ENCODE measurements at places on chromosomes 6 and 20.

DNA sequence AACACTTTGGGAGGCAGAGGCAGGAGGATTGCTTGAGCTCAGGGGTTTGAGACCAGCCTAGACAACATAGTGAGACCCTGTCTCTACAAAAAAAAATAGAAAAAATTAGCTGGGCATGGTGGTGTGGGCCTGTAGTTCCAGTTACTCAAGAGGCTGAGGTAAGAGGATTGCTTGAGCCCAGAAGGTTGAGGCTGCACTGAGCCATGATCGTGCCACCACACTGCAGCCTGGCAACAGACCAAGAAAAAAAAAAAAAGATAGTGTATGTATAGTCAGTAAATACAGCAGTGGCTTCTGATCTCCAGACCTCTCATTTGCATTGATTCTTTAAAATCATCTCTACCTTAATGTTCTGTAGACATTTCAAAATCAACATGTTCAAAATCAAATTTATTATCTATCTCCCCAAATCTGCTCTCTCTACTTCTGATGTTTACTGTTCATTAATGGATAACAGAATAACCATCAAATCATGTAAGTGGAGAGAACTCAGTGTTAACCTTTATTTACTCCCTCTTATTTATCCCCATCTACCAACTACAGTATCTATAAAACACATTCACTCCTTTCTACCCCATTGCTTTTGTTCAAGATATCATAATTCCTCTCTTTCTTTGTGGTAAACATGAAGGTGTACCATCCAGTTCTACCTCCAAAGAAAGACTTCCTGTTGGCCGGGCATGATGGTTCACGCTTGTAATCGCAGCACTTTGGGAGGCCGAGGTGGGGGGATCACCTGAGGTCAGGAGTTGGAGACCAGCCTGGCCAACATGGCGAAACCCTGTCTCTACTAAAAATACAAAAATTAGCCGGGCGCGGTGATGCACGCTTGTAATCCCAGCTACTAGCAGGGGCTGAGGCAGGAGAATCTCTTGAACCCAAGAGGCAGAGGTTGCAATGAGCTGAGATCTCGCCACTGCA, 7.7 kb downstream of the PROCR start:
- no peak for DNase-seq

GRCh38 chr20:50110141-50111047, 2.6 kb downstream of the UBE2V1 start:
- DNase-seq: peak; percentile 83

DNA sequence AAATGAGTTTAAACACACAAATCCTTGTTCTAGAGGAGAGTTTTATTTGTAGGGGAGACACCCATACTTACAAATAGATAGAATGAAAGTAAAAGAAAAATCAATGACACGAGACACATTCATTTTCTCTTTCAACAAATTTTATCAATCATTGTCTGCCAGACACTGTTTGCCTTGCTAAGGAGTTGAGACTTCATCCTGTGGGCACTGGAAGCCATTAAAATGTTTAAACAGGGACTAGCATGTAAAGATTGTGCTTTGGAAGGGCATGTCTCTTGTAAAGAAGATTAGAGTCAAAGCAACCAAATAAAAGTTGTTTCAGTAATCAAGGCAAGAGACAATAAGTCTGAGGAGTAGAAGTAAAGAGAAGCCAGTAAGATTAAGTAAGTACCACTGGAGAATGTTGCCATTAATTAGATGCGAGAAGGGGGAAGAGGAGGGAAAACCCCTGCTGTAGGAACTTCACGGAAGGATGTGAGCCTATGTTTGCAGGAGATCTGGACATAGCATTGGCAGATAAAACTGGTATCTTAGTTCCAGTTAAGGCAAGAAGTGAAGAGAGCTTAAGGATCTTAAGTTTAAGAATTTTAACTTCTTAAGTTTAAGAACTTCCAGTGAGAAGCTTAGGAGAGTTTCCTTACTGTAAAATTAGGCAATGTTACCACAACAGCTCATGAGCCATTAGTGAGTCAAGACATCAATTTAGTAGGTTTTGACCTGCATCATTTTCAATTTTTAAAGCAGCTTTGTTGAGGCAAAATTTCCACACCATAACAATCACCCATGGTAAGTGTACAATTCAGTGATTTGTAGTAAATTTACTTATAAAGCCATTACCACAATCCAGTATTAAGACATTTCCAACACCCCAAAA, 117.0 kb upstream of the UST start:
- DNase-seq: no peak

- no peak for DNase-seq
Observed at GRCh38 chr6:133240511-133241085, 559 bp upstream of the EYA4 start.

- DNase-seq: no peak
Observed at GRCh38 chr6:11288065-11288464, 55.6 kb upstream of the NEDD9 start.

DNA sequence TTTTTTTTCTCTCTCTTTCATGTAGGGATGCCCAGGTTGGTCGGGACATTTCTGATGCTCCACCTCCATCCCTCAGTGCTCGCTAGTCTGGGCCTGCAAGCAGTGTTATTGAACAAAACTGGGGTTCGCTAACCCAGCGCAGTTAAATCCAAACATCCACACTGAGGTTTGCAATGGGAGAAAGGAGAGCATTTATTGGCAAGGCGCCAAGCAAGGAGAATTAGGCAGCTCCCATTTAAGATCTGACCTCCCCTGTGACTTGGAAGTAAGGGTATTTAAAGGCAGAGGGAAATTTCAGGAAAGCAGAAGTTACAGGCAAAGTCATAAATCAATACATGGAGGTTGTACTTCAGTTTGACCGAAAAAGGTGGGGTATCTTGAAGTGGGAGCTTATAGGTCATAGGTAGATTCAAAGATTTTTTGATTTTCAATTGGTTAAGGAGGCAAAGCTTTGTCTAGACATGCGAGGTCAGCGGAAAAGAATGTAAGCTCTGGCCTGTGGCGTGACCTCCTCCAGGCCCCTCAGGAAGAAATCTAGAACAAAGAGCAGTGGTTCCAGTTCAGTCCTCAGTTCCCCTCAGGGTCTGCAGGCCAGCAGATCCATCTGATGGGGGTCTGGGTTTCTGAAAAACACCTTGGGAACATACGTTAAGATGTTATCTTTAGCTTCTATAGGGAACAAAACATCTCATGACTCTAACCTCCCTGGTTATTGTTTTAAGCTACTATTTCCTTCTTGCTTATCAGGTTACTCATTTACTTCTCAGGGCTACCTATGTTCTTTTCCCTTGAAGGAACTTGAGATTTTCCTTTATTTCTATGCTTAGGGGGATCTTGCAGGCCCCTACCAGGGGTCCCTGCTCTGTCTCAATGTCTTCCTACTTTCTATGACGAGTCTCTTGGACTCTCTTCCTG, 66.0 kb upstream of the KIF16B start:
- DNase-seq: no peak

DNA sequence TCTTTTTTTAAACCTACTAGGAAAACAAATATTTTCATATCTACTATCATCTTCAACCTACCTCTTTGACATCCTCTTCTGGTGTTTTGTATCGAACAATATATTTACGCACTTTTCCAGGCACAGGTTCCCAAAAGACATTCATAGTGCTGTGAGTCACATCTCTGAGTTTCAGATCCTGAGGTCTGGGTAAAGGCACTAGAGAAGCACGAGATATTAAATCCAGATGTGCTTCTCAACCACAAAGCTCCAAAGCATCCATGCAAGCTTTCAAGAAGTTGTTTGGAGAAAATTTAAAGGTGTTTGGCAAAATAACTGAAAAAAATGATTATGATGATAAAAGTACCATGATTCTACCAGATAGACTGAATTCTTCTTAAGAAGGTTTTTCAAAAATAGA, 62.7 kb downstream of the COL12A1 start:
- DNase-seq: no peak

DNA sequence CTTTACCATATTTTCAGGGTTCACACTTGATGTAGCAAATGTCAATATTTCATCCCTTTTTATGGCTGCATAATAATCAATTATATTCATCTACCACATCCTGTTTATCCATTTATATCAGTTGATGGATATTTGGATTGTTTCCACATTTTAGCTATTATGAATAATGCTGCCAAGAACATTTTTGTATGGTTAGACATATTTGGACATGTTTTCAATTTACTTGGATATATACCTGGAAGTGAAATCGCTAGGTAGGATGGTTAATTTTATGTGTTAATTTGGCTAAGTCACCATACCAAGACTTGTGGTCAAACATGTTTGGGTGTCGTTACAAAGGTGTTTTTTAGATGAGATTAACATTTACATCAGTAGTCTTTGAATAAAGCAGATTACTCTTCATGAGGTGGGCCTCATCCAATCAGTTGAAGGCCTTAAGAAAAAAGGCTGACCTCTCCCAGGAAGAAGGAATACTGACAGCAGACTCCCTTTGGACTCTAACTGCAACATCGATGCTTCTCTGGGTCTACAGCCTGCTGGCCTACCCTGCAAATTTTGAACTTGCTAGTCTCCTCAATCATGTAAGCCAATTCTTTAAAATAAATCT, 196.5 kb downstream of the BACH2 start:
- DNase-seq: no peak

GRCh38 chr6:32623693-32624092, 13.5 kb upstream of the HLA-DQA1 start:
- peak; percentile 61 for DNase-seq
